Activated CD8-positive, alpha-beta memory T cell treated with anti-CD3 and anti-CD28 coated beads, Interleukin-2, amount 50 U/mL, for 4 hours (primary cell): ENCODE measurements at places on chromosomes 1 and 21.

- no peak for DNase-seq
Observed at GRCh38 chr1:184965944-184966860, 8.1 kb downstream of the NIBAN1 start.

- no peak for DNase-seq
Observed at GRCh38 chr1:198165927-198166647, 9.3 kb downstream of the NEK7 start.

GRCh38 chr1:44297695-44298400 lies 57.2 kb downstream of the ERI3 start:
- no peak for DNase-seq

DNA sequence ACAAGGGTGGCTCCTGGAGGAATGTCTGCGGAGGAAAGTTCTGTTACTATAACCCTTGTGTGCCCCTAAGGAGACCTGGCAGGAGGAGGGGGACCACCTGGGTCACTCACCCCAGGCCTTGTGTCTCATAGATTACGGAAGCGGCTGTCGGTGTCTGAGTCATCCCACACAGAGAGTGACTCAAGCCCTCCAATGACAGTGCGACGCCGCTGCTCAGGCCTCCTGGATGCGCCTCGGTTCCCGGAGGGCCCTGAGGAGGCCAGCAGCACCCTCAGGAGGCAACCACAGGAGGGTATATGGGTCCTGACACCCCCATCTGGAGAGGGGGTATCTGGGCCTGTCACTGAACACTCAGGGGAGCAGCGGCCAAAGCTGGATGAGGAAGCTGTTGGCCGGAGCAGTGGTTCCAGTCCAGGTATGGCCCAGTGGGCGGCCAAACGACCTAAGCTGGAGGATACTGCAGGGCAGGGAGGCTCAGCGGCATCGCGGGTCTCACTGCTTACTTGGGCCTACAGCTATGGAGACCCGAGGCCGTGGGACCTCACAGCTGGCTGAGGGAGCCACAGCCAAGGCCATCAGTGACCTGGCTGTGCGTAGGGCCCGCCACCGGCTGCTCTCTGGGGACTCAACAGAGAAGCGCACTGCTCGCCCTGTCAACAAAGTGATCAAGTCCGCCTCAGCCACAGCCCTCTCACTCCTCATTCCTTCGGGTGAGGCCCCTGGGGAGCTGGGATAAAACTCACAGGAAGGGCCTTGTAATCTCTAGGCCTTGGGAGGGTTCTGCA lies 101.4 kb downstream of the PIK3R3 start:
- DNase-seq = no peak
